NCI-H1092 (cell line): ENCODE measurements at places on chromosomes 12 and 14.

- DNase-seq: no peak
Measured at GRCh38 chr12:34297790-34298164, 275.5 kb downstream of the ALG10 start.

- DNase-seq: no peak
Measured at GRCh38 chr14:99568567-99569560, 35.1 kb downstream of the CCDC85C start.

- no peak for DNase-seq
Measured at GRCh38 chr12:52818388-52818787, 4.5 kb upstream of the KRT4 start.

- peak; percentile 28 for DNase-seq
Measured at GRCh38 chr14:25406818-25407217, 356.9 kb upstream of the STXBP6 start.

- DNase-seq: no peak
Measured at GRCh38 chr12:82756303-82756702, 69.6 kb downstream of the TMTC2 start.

GRCh38 chr12:29733501-29733900 lies 50.2 kb downstream of the TMTC1 start:
- no peak for DNase-seq

- no peak for DNase-seq
Measured at GRCh38 chr12:22105542-22105941, 59.5 kb downstream of the CMAS start.

- DNase-seq: no peak
Measured at GRCh38 chr12:12331244-12331771, 18.7 kb downstream of the MANSC1 start.
